ENCODE measurements at places on chromosomes 3 and 15. TPM values are rescaled to one million over a fixed set of nuclear protein-coding genes. Genes with fewer than 3 reads are reported as not detected.

Gene PRKAR2A
- total RNA-seq, result 21.3 TPM

Gene PYGO1
- total RNA-seq, result 8.9 TPM

Gene ADAMTS7
- total RNA-seq, result 3.4 TPM

Gene MUSTN1
- not detected for total RNA-seq

Gene GRM2
- total RNA-seq, result 0.11 TPM

Gene SKOR1
- total RNA-seq, result 0.03 TPM

Gene CPNE9
- total RNA-seq, result 0.08 TPM

Gene SPINK8
- not detected for total RNA-seq

Gene FOXB1
- total RNA-seq, result not detected

Gene POLQ
- 7.5 TPM for total RNA-seq

Gene BTLA
- not detected for total RNA-seq

Gene TM4SF1
- total RNA-seq, result 2,747 TPM

Gene ZNF860
- 1.0 TPM for total RNA-seq

Gene IL16
- not detected for total RNA-seq

Gene STARD5
- total RNA-seq, result 2.2 TPM

Gene PLA2G4E
- total RNA-seq, result not detected

Gene ADAMTS9
- total RNA-seq, result 0.55 TPM

Gene ECE2
- not detected for total RNA-seq

Gene TRIM42
- total RNA-seq, result not detected

Gene VWA5B2
- 0.38 TPM for total RNA-seq

Gene CAND2
- 0.26 TPM for total RNA-seq

Gene SPG21
- total RNA-seq, result 138 TPM

Gene RAB6B
- total RNA-seq, result 2.4 TPM

Gene ALDH1A3
- total RNA-seq, result 24.7 TPM
